CD4-positive, alpha-beta T cell treated with Interleukin-4 for 4 hours (primary cell): ENCODE measurements at places on chromosomes 1 and 21.

DNA sequence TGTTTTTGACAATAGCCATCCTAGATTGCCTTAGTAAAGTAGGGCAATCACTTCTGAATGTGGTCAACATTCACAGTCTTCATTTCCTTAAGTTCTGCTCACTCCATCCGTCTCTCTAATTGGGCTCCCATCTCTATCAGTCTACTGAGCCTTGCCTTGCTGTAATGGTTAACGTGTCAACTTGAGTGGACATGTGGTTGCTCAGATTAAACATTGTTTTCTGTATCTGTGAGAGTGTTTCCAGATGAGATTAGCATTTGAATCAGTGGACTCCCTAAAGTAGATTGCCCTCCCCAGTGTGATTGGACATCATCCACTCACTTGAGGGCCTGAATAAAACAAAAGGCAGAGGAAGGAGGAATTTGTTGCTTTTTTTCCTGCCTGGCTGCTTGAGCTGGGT lies 26.4 kb downstream of the C1orf216 start:
- DNase-seq, result no peak

- no peak for DNase-seq
Observed at GRCh38 chr1:147171399-147172167, 687 bp downstream of the PRKAB2 start.

- DNase-seq, result no peak
Observed at GRCh38 chr21:36923270-36923669, 43.2 kb downstream of the HLCS start.

DNA sequence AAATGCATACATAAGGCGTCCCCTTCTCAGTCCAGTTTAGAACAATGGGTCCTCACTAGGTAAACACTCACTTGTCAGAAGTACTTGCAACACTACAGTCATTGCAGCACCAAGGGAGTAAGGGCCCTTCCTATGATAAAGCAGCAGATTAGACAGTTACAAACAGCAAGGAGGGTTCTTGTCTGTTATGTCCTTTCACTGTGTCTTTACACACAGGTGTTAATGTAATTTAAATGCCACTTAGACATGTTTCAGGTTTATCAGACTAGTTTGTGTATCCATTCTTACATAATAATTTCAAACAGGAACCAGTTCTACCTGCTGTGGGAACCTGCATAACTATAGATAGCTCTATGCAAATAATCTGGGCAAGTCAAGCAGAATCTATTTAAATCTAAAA lies 105.6 kb upstream of the USH2A start:
- DNase-seq, result no peak

DNA sequence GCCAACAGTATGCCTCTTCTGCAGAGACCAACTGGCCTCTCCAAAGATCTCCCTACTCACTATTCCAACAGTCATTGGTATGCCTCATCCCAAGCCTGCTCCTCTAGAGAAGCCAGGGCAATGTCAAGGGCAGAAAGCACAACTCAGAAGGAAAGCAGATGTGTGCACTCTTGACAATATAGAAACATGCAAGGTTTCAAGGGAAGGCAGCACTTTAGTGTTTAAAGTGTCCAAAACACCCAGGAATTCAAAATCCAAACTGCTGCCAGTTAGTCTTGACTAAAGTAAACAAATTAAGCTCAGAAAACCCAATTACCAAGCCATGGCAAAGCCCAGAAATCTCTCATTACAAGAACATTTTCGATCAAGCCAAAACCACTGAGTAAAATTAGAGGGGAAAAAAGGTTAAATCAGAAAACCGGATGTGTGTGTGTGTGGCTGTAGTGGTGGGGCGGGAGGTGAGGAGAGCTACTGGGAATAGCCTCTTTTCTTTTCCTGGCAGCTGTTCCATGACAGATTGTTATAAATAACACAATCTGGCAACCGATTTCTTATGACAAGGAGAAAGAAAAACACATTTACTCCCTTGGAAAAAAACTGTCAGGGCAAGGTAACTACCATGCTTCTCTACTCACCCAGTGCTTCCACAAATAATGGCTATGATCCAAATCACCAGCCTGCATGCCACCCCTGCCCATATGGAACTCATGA lies 39.2 kb downstream of the EIF2B3 start:
- DNase-seq, result no peak

- DNase-seq, result peak; percentile 35
Observed at GRCh38 chr1:217482356-217483102, 148.4 kb downstream of the GPATCH2 start.

GRCh38 chr21:30625449-30626165 lies 5.2 kb downstream of the KRTAP20-4 start:
- no peak for DNase-seq

DNA sequence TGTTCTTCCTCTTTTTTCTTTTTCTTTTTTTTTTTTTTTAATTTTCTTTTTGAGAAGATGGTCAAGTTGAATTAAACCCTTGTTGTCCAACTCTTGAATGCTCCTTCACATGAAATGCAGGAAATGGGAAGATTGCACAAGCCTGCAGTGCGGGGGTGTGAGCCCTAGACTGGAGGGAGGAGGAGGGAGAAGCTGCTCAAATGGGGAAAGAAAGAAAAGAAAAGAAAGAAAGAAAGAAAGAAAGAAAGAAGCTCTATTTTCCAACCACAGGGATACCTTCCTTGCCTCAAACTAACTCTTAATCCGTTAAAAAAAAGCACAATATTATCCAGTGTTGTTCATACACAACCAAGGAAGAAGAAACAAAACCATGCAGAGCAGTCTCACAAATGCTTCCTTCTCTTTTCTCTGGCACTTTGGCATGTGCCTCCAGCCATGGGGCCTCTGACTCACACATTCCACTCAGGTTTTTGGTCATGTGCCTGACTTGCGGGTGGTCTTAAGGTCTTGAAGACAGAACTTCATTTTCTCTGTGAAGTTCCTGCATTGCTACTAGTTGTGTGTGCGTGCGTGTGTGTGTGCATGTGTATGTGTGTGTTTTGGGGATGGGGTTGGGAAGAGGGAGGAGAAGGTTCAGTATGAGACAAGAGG lies 276.1 kb downstream of the RPS6KC1 start:
- no peak for DNase-seq

GRCh38 chr1:189121941-189122340 lies 1355.7 kb downstream of the BRINP3 start:
- no peak for DNase-seq

- DNase-seq, result no peak
Observed at GRCh38 chr1:226438007-226438406, 30.1 kb upstream of the PARP1 start.

- no peak for DNase-seq
Observed at GRCh38 chr1:239858057-239858456, 233.6 kb upstream of the FMN2 start.

- DNase-seq, result no peak
Observed at GRCh38 chr1:9792156-9793042, 31.4 kb downstream of the CLSTN1 start.

GRCh38 chr1:222670110-222670509 lies 42.2 kb downstream of the AIDA start:
- DNase-seq, result no peak

- no peak for DNase-seq
Observed at GRCh38 chr1:45442272-45442671, 48.7 kb downstream of the TESK2 start.

DNA sequence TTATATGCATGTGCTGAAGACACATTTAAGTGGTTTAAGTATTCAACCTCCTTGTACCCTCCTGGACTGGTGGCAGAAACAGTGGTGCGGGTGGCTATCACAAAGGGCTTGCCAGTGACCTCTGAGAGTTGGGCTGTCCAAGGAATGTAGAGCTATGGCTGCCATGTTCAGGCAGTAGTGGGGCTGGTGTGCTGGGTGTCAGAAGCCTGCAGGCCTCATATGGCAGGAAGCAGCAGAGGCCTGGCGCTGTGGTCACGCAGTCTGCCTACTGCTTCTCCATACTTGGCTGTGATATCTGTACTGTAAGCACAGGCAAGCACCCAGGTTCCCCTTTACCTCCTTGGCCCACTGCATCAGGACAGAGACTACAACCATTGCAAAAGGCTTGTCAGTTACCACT lies 870.0 kb downstream of the LRRIQ3 start:
- DNase-seq, result no peak

GRCh38 chr21:43694437-43695079 lies 24.4 kb upstream of the PDXK start:
- DNase-seq, result no peak

- DNase-seq, result no peak
Observed at GRCh38 chr1:9612871-9613624, 24.3 kb downstream of the TMEM201 start.

DNA sequence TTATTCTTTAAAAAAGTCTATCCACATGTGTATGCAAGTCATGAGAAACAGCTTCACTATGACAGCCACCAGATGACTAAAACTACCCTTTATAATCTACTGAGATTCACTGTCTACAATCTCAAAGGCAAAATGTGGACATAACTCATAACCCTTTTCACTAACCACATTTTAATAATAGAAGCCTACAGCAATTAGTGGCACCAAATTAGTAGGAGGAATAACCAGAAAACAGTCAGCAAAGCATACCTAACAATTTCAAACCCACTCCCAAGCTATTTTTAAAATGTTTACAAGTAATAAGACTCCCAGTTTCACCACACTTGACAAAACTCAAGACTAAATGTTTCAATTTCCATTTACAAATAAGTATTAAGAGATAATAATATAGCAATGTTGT lies 442.9 kb downstream of the PTPRC start:
- DNase-seq, result no peak

- no peak for DNase-seq
Observed at GRCh38 chr21:38503583-38503982, 5.3 kb upstream of the ERG start.

- DNase-seq, result no peak
Observed at GRCh38 chr21:15749082-15749860, 19.5 kb downstream of the USP25 start.

GRCh38 chr21:45276596-45276995 lies 11.1 kb downstream of the POFUT2 start:
- DNase-seq, result no peak

- DNase-seq, result no peak
Observed at GRCh38 chr1:48750109-48750508, 26.6 kb downstream of the BEND5 start.

DNA sequence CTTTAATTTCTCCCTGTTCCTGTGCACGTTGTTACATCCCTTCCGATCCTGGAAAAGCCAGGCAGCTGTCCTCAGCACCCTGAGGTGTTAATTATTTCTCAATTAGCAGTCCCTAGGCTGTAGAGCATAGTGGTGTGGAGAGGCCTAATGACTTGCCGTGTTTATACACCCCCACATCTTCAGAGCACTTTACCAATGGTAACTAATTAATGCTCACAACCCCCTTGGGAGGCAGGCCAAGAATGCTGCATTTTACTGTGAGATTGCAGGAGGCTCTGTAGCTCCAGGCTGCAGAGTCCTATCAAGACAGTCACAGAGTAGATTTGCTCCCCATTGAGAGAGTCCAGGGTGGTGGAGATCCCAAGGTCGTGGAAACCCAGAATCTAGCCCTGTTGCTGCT lies 2.4 kb upstream of the PARS2 start:
- DNase-seq, result no peak
